ENCODE measurements at places on chromosomes 12 and 14.

- DNase-seq = no peak
Observed at GRCh38 chr12:6780573-6780972, 8.3 kb downstream of the LAG3 start.

DNA sequence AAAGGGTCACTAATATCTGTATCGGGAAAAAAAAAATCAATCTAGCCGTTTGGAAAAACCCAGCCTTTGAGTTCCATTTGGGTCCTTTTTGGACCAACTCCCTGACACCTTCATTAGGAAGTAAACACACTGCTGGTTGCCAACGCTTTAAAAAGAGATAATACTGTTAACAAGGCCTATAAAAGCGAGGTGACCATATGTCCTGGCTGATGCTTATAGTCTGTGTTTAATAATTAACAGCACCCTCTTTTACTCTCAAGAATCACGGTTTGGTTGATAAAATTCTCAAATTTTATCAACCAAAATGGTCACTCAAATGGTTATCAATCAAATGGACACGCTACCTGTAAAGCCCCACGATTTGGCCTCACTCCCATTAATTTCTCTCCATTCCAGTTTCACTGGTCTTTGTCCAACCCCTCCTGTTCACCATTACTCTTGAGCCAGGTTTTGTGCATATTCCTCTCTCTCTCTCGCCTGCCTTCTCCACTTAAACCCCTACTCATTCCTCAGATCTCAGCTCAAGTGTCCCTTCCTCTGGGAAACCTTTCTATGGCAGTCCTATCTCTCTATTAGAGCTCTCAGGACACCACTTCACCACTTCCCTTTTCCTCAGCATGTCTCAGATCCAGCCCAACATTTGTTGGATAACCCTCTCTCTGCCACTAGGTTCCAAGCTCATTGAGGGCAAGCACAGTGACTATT lies 9.5 kb downstream of the BTG1 start:
- DNase-seq = no peak

GRCh38 chr12:122894193-122895121 lies 1.5 kb downstream of the VPS37B start:
- no peak for DNase-seq

DNA sequence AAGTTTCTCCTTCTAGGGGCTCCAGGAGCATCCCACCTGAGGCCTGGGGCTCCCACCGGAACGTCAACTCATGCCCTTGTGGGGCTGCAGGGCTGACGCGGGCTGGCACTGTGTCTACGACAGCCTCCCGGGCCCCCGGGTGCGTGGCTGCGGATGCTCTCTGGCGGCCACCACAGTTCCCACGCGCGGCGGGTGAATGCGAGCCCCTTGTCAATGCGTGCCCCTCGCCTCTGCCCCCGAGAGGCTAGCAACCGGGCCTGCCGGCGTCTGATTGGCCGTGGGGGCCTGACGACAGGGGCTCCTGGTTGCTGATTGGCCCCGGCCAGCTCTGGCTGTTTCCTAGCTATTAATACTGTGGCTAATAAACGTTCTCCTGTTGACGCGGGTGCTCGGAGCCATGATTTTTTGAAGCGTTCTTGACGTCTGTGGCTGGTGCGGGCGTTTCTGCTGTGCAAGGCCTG lies 1.8 kb upstream of the MEG3 start:
- peak; percentile 64 for DNase-seq

DNA sequence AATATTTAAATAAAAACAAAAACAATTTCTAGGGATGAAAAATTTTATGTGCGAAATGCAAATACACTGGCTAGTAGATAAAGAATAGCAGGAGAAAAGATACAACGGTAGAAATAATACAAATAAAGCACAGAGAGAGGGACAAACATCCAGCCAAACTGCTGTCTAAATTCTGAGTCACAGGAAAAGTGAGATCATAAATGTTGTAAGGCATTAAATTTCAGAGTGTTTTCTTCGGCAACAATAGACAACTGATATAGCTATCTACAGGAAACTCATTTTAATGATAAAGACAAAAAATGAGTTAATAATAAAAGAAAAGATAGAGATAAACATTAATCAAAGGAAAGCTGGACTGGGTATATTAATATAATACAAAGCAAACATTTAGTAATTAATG lies 122.2 kb downstream of the NTS start:
- no peak for DNase-seq

DNA sequence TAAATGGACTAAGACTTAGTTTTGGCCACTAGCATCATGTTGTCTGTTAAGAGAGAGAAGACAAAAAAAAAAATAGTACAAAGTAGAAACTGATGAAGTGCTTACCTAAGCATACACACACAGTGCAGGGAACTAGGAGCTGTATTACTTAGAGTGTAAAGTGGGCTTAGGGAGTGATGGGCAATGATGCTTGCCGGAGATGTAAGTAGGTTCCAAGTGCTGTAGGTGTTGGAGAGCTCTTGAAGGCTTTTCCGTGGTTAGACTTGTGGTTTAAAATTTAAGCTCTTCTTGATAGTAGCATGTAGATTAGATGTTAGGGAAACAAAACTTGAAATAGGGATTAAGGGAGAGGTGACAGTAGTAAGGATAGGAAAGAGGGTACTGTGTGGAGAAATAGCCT lies 34.7 kb downstream of the MIA2 start:
- DNase-seq = no peak

DNA sequence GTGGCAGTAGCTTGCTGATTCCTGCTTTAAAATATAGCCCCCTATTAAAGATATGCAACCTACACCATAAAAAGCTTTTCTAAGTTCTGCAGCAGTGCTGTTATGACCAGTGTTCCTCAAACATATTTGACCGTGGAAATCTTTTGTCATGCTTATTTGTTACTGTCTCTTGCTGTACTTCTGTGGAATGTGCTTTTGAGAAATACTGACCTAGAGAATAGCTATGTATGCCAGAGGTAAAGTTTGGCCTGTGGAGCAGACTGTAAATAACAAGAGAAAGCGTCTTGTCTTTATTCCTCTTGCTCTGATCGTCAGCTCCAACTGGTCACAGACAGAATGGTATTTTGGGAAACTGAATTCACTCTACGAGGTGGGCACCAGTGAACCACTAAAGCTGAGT lies 239.0 kb downstream of the FBXL14 start:
- DNase-seq = peak; percentile 30

GRCh38 chr12:42266579-42267230 lies 28.7 kb upstream of the YAF2 start:
- no peak for DNase-seq

GRCh38 chr14:55383541-55384140 lies 28.0 kb downstream of the ATG14 start:
- no peak for DNase-seq

- no peak for DNase-seq
Observed at GRCh38 chr12:40145896-40146295, 40.0 kb upstream of the SLC2A13 start.

DNA sequence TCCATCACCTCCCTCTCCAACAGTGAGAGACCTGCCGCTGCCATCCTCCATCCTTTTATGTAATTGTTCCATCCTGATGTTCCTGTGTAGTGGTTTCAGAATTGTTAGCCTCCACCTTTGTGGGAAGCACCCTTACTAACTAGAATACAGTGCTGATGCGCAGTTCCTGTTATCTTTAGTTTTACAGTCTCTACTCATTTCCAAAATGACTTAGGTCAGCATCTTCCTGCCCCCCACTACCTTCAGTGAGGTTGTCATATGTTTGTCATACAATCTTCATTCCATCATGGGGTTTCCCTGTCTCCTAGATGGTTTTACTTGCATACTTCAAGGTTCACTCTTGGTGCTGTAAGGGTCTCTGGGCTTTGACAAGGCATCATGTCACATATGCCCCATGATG lies 69.8 kb downstream of the EML1 start:
- no peak for DNase-seq

DNA sequence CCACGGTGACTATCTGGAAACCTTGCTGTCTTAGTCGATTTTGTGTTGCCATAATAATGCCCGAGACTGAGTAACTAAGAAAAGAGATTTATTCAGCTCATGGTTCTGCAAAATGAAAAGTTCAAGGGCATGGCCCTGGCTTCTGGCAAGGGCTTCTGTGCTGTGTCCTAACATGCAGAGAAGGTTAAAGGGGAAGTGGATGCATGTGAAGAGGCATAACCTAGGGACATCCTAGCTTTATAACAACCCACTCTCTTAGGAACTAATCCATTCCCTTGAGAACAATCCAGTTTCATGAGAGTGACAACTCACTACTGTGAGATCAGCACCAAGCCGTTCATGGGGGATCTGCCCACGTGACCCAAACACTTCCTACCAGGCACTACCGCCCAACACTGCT lies 11.5 kb downstream of the FLVCR2 start:
- no peak for DNase-seq

GRCh38 chr14:104135121-104135903 lies 3.1 kb upstream of the KIF26A start:
- no peak for DNase-seq

- DNase-seq = no peak
Observed at GRCh38 chr12:84825149-84825548, 87.5 kb downstream of the SLC6A15 start.

DNA sequence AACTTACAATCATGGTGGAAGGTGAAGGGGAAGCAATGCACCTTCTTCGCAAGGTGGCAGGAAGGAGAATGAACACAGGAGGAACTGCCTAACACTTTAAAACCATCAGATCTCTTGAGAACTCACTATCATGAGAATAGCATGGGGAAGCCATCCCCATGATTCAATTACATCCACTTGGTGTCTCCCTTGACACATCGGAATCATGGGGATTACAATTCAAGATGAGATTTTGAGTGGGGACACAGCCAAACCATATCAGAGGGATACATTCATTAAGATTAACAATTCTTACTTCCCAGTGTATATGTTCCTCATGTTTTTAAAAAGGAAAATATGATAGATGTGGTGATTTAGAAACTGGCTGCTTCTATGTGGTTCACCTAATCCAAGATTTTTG lies 117.9 kb downstream of the PDE3A start:
- DNase-seq = peak; percentile 44

DNA sequence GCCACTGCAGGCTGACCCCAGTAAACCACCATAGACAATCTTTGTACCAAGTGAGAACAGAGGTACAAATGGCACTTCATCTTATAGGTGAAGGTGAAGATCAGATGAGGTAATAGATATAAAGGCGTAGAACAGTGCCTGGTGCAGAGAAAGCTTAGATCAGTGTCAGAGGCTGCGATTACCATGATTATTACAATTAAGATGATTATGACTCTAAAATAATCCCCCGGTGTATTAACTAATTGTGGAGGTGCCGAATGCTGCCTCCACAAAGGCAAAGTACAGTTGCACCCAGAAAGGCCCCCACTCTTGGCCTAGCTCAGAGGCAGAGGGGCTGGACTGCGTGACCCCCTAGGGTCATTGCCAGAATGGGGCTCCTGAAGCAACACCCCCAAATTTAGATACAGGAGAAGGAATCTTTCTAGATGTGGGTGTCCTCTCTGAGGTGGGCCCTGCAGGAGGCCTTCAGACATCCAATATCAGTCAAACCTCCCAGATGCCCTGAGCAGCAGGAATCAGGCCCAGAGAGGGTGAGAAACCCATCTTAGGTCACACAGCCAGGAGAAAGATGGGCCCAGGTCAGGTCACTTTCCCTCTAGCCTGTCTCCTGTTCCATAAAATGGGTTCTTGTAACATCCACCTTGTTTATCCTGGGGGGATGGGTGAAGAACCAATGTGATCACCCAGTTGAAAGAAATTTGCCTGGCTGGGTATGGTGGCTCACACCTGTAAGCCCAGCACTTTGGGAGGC lies 139.8 kb downstream of the PHETA1 start:
- no peak for DNase-seq

DNA sequence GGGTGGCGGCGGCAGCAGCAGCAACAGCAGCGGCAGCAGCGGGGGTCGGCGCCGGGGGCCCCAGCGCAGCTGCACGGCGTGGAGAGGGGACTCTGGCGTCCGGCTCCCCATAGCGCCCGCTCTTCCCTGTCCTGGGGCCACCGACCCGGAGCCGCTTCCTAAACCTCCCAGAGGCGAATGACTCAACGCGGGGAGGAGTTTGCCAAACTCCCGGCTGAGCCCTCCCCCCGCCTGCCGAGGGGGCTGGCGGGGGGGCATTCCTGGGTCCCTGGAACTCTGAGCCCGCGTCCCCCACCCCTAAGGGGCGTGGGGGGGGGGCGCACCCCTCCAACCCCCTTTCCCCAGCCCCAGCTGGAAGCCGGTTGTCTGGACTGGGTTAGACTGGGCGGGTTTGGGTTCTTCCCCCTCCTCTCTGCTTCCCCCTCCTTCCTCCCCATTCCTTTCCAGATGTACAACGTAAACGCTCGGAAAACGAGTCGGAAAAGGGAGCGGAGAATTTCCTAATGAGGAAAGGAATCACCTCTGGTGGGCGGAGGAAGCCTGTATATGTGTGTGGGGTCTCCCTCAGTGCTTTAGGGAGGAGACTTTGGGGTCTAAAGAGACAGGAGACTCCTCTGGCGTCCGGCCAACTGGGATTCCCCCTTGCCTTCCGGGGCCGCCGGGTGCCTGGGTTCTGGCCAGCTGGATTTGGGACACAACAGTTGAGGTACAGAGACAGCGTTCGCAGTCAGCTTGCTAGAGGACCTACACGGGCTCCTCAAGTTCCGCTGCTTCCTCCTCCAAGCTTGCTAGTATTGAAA lies at the start of gene ITGA5:
Gene ITGA5, minus strand, starts transcription at position 179 of the 800 bp plus-strand sequence. Its CDS starts 68 bp downstream, at position 111.
- DNase-seq = peak; percentile 78

DNA sequence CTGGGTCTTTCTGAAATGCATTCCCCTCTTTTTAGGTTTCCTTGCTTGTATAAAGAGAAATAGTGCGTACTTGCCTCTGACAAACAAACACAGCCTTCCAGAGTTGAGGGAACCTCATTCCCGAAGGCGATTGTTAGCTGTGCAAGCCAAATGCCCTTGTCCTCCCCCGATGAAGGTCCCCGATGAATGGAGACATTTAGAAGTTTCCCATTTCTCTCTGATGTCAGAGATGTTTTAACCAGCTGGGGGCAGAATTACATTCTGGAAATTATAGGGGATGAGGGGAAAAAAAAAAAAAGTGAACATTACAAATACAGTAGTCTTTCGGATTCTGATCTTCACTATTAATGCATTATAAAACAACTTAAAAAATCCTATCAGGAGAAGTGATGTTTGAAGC lies 366.8 kb downstream of the VRK1 start:
- DNase-seq = no peak

DNA sequence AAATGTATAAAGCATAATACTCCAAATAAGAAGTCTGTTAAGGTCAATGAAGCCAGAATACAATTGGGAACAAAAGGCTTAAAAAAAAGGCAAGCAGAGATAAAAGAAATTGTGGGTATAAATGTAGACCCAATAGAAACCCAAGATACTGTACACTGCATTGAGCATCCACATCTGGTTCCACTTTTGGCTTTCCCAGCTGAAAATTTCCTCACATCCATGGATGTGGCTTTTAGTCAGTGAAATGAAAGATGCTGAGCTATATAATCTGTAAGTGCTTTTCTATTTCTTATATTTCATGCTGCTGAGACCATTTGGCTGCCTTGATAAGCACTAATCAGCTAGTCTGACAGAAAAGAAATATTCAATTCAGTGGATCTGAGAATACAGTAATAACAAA lies 83.5 kb downstream of the PTPRR start:
- peak; percentile 11 for DNase-seq
